GM18507 (cell line): ENCODE measurements at places on chromosomes 1 and 21.

- no peak for DNase-seq
Measured at GRCh38 chr1:206634365-206635079, 814 bp upstream of the DYRK3 start.

GRCh38 chr1:224554620-224555259, 61.4 kb upstream of the CNIH3 start:
- no peak for DNase-seq

DNA sequence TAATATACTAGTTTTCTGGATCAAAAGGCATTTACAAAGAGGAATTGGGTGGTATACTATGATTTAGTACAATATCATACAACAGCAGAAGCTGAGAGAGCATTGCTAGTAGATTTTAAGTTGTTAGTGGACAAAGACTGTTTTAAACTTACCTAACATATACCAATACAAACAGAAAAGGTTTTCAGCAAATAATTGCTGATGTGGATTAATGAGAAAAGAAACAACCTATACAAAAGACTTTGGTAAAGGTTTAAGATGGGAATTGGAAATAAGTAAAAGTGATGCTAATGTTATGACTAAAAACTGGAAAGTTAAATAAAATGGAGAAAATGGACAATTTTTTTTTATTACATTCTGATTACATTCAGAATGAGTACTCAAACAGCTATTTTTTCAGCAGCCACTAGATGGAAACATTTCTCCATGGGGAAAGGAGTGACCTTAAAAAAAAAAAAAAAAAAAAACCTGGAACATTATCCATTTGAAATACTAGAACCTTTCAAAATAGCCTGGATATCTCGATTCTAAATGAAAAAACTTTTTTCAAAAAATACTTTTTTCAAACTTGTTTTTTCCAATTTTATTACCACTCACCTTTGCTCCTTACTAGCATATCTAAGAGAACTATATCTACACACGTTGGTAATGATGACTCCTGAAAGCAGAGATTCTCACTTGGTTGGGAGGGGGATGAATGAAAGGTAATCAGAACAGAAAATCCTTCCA, 55.4 kb downstream of the EPRS1 start:
- DNase-seq, result no peak

DNA sequence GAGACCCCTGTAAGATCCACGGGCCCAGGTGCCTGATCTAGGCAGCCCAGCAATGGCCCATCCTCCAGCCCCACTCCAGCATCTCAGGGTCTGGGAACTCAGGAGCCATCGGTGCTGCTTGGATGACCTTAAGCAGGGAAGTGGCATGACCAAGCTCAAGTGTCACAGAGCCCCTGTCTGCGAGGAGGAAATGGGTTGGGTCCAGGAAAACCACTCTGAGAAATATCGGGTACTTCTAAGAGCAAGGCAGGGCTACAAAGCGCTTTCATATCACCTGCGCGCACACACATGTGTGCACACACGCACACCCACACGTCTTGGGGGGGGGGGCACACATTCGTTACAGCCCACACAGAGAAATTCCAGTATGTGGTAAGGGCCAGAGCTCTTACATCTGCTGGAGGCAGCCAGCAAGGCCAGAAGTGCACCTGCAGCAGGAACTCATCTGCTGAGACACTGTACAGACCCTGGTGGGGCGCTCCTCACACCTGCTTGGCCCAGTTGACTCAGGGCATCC, 32.6 kb upstream of the SPOCD1 start:
- DNase-seq, result no peak

DNA sequence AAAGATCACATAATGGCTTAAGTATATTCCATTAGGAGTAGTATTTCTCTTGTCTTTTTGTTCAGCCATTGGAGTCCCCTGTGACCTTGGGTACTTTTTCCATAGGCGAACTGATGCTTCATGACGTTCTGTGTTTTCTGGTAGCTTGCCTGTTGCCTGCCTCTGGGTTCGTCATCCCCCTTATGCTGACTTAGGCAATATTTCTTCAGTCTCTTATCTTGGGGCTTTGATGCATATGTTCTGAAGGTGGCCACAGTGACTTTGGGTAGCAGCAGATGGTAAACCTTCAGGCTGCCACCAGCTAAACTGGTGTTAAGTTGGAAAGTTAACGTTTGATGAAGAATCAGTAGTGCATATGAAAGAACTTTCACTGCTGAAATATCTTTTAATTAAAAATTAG, 170.2 kb downstream of the RPS6KC1 start:
- no peak for DNase-seq

- no peak for DNase-seq
Measured at GRCh38 chr1:66214901-66215300, 319.1 kb upstream of the SGIP1 start.

DNA sequence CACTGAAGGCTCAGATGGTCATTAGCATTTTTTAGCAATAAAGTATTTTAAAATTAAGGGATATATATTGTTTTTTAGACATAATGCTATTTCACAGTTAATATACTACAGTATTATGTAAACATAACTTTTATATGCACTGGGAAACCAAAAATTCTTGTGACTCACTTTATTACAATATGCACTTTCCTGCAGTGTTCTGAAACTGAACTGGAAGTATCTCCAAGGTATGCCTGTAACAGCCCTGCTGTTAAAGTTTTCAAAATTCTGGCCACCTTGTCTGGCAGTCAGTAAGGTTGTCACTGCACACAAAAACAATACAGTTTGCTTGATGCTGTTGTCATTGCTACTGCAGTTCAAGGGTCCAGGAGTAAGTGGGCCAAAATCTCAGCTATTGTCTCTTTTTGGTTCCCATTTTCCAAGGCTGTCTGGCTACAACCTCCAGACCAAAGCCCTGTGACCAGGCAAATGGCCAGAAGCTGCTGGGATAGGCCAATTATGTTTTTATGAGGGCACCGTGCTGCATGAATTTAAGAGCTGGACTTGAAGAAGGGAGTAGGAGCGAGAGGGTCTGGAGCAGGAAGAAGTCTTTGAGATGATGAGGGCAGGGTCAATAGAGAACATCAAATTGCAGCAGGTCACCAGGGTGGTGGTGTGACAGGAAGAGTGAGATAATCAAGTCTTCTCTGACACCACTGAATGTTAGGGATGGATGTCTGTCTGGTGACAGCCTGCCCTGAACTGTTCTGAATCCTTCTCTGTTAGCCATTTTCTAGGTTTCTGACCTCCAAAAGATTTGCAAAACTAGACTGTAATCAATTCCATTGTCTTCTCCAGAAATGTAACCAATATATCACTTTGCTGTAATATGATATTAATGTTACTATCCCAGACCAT, 82.3 kb upstream of the CACHD1 start:
- no peak for DNase-seq

GRCh38 chr1:42646056-42646455, 12.2 kb upstream of the PPIH start:
- DNase-seq, result no peak

GRCh38 chr1:19458815-19459417, 26.4 kb downstream of the CAPZB start:
- no peak for DNase-seq

DNA sequence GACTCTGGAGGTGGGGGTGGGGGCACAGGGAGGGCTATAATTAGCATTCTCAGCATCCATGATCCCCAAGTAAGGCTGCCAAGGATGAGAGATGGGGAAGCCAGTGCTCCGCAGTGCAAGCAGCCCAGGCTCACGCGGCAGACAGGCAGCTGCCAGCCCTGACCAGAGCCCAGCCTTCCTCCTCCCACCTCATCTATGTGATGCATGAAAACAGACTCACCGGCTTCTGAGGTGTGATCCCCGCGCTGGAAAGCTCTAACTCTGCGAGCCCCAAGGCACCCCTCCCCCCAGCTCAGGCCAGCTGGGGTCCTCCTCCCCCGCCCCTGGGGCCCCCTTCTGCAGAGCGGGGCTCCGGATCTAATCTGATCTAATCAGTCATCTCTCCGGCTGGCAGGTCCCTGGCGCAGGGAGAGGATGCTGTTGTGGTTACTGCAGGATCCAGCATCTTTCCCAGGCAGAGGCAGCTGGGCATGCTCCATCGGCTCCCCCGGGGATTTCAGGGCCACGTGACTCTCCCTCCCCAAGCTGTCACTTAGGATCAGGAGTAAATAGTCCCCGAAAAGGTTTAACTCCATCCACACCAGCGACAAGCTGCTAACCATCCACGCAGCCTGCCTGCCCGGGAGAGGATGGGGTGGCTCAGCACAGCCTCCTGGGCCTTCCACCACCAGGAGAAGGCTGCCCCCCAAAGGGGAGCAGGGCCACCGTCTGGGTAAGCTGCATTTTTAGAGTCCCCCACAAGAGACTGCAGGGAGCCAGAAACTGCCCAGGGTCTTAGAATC, at the start of gene PLEKHA6:
PLEKHA6 (minus strand) TSS at position 456 of the 782 bp plus-strand sequence. CDS start 86,202 bp downstream, outside the sequence.
- no peak for DNase-seq

DNA sequence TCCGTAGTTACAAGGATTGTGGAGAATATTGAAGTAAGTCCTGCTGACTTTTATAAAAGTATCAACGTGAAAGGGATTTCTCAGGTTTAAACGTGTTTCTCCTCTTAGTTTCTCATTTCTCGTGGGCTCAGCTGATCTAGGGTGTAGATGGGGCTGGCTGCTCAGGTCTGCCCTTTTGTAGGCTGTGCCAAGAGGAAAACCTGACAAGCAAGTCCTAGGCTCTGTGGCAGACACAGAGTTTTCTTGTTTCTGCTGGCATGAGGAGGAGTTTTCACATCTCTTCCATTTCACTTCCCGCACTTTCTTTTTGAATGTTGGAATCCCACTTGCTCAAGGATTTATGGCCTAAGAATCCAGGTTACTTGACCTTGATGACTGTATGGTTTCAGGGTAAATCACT, 14.8 kb downstream of the VPS13D start:
- no peak for DNase-seq

GRCh38 chr1:19029191-19030085, 73.0 kb upstream of the IFFO2 start:
- DNase-seq, result no peak
